Astrocyte of the cerebellum (primary cell): ENCODE measurements at places on chromosomes 5 and 9.

DNA sequence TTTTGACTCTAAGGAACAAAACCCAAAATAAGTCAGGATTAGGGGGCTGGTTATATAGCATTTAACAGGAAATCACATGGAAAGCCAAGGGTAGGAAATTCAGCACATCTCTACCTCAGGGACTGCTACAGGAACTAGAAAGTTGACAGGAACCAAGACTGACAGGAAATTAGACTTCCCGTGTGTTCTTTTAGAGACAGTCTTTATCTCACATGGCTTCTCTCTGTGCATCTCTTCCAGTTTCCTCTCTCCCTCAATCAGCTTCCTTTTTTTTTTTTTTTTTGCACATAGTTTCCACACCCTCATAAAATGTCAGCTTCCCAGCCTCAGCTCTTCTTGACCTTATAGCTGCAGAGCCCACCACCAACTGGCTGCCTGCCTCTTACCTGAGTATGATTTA, 4.8 kb downstream of the RECK start:
- DNase-seq: no peak

DNA sequence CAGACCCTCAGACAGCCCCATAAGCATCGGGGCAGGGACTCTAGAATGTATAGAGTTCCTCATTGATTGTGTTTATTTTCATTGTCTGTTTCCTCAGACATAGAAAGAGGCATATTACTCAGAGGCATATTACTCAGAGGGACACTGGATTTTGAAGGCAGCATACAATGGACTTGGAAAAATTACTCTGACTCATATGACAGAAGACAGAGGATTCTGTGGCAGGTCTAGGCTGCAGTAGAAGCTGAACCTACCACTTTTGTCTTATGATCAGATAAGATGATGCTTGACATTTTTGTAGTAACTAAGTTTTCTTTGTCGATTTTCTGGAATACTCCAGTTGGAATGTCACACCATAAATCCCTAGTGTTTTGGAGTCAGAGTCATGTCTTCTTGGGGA, 105.2 kb downstream of the ST8SIA4 start:
- no peak for DNase-seq

DNA sequence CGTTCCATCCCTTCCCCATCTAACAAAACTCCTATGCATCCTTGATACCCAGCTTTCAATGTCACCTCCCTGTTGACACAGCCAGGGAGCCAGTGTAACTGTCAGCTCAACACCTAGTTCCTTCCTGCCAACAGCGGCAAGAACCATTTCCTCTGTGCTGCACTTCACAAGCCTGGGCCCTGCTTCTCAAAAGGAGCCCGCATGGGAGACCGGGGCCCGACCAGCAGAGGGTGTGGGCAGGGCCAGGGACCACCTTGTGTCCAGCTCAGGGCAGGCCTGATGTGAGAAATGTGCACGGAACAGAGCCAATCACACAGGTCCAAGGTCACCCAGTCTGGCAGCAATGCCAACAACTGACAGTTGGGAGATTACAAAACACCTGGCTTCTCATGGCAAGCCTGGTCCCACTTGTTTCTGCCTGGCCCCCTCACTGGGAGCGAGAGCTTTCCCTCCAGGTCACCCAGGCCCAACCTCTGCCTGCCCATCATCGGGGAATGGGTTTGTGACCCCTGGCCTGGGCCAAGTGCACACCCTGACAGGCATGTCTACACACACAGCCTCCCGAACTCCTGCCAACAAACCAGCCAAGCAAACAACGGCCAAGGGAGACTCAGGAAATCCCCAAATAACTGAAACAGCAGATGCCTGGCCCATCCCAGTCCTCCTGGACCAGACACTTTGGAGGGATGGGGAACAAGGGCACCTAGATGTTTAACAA, 3.1 kb downstream of the RNF44 start:
- no peak for DNase-seq

DNA sequence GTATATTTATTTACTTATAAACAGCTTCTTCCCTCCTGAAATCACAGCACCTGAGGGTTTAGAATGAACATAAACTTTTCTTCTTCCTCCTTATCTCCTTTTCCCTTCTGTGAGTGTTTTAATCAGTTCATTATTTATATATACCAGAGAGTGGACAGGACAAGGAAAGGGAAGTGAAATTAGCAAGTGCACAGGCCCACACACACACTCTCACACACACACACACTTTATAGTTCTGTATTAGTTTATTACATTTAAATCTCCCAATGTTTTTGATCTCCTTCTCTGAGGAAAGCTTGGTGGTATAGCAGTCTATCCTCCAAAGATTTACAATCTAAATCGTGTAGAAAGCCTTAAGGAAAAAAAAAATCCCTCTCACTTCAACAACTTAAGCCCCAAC, 353.5 kb downstream of the NDUFS4 start:
- no peak for DNase-seq

DNA sequence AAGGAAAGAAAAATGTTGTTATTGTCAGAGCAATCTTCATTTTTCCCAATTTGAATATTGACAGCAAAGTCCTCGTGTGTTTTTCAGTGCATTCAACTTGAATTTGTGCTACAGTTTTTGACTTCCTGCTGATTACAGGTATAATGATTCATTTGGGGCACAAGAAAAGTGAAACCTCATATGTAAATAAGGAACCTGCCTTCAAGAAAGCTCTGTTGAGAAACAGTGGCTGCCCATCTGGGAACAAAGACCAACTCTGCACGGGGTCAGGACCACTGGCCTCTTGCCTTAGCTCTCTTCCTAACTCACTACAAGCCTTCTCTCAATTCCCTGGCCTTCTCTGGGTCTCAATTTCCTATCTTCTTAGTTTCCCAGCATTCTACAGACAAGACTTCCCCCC, 21.0 kb downstream of the TIMD4 start:
- DNase-seq: no peak

DNA sequence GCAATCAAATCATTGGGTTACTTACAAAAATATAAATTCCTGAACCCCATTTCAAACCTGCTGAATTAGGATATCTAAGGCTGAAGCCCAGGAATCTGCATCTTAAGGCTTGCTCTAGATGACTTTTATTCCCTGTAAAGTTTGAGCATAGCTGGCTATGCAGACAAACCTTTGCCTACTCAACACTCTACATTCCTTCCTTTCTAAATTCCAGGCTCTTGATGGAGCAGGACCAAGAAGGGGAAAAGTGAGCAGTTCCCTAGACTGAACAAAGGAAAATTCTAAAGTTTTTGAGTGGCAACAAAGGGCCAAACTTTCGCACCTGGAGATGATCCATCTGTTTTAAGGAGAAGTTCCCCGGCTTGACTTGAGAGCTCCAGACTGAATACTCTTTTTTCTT, 9.8 kb upstream of the ADRA1B start:
- no peak for DNase-seq

- no peak for DNase-seq
Observed at GRCh38 chr5:91301106-91301846, 81.8 kb downstream of the ARRDC3 start.

- no peak for DNase-seq
Observed at GRCh38 chr9:136660971-136661550, 1.7 kb upstream of the EGFL7 start.

GRCh38 chr9:96382839-96383164, 709 bp downstream of the SLC35D2 start:
- no peak for DNase-seq

DNA sequence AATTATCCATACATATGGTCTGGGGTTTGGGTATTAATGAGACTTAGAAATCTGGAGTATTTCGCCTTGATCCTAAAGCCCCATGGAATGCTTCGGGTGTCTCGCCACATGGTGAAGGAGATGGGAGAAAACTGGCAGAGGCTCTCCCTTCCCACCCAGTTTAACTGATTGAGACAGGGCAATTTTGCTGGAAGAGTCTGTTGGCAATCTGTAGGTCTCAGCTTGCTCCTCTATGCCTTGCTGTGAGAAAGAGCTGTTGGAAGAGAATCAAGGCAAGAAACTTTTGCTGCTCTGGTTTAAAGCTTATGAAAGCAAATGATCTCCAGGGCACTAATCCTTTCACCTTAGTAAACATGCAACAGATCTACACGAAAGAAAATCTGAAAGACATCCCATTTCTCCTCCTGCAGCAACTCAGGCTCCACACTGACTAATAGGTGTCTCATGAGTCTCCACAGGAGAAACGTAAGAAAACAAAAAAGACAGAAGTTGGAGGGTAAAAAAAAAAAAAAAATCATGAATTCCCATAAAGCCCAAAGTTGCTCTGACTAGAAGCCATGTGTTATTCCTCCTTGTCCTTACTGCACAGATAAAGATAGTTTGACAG, 369.9 kb downstream of the EFNA5 start:
- no peak for DNase-seq

- DNase-seq: no peak
Observed at GRCh38 chr5:78716206-78716605, 67.6 kb upstream of the LHFPL2 start.

GRCh38 chr5:68140763-68141162, 74.8 kb upstream of the PIK3R1 start:
- DNase-seq: no peak

DNA sequence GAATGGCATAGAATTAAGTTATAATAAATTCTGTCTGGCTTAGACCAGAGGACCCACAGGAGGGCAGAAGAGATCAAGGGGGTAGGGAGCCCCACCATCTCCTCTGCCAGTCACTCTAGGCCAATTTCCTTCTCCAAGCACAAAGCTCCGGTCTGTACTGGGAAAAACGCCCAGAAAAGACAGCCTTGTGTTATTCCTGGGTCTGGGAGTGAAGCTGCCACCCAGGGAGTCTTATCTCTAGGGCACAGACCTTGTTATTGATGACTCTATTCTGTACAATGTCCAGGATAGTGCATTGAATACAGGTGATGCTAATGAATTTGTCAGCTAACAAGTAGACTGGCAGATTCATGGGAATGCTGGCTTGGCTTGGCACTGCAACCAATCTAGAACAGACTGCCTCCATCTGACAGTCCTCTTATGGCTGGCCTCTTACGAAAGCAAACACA, 60.7 kb downstream of the MED27 start:
- DNase-seq: no peak

DNA sequence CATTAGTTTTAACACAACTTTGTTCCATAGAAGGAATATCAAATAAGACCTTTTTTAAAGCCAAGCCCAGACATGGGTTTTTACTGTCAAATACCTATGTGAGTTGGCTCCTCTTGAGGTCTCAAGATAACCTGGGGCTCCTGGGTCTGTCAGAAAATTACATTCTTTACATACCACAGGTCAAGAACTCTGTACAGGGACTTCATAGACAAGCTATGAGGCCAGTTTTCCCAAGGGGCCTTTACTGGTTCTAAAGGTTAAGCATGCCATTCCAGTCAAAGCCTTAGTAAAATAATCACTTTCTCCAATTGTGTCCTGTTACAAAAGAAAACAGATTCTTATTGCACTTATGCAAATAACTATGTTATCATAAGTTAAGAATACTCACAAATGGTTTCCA, 15.5 kb upstream of the SMC2 start:
- no peak for DNase-seq

- no peak for DNase-seq
Observed at GRCh38 chr9:30534455-30534854, 1850.0 kb upstream of the ACO1 start.
